ENCODE measurements at places on chromosomes 3 and 15.

GRCh38 chr15:69628256-69629093 is 175.9 kb downstream of the RPLP1 start:
- DNase-seq, result no peak

DNA sequence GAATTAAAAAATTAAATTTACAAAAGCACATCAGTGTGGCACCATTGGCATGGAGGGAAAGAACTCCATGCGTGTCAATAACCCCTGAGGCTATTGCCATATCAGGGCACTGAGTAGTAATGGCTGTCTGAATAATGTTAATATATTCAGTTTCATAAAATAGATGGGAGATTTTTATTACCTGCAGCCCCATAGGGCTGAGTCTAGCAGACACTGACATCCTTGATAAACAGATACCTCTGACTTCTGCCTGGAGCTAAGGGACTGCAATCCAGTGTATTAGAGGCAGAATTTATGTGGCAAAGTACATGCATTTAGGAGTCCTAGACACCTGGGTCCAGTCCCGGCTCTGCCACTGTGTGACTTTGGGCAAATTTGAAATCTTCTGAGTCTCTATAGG is 38.8 kb upstream of the SV2B start:
- DNase-seq, result no peak

DNA sequence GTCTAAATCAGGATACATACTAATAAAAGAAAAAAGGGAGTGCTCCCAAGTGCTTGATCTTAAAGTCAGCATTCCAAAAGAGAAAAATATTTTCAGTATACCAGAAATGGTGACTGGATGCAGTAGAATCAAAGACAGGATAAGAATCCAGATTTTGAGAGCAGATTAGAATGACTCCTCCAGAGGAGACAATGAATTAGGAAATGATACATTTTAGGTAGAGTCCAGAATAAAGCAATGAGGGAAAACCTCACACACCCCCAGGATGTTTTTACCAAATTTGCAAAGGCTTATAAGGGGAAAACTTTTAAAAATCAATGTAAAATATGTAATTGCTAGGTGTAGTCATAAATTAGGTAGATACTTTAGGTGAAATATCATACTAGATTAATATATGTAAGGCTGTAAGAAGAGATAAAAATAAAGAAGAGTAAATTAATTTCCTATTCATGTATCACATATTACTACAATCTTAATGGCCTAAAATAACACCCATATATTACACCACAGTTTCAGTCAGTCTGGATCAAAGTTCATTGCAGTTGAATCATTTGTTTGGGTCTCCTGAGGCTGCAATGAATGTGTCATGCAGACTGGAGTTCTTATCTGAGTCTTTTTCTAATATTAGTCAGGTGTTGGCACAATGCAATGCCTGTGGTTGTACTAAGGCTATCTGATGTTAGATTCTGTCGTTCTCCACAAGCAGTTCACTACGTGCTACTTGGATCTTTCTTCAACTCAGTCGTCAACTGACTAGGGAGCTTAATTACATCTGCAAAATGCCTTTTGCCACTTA is 547.8 kb upstream of the EPHA6 start:
- DNase-seq, result no peak

- DNase-seq, result no peak
These were observed 34.7 kb upstream of the ZPLD1 start for GRCh38 chr3:102400142-102400541.

Data from NT2/D1 (cell line).